Neural crest cell (in vitro differentiated cells): ENCODE measurements at places on chromosomes 5 and 9.
A peak's percentile ranks its signal among the peaks of the same experiment; 100 is the strongest.

- DNase-seq: no peak
These were observed 13.9 kb upstream of the CTNNAL1 start for GRCh38 chr9:109027176-109027575.

GRCh38 chr9:5624655-5625054 lies 4.3 kb upstream of the RIC1 start:
- no peak for DNase-seq

DNA sequence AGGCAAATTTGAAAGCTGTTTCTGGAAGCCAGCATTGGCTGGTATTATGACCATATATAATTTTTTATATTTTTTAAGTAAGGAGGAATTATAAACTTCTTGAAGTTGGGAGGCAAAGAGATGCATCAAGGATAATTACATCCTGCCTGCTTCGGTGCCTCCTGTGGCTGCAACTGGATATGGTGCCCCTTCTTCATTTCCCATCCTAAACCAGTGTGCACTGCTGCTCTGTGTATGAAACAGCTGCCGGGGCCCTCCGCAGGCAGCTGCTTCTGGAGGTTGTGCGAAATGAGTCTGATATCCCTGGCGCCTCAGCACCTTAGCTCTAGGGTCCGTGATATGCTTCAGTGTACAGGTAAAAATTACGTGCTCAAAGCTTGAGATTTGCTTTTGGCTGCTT lies 304.2 kb downstream of the ENC1 start:
- peak; percentile 32 for DNase-seq

- no peak for DNase-seq
These were observed 253.5 kb downstream of the DMRTA1 start for GRCh38 chr9:22700171-22700570.

- DNase-seq: no peak
These were observed 447 bp downstream of the UBLCP1 start for GRCh38 chr5:159263569-159263905.

DNA sequence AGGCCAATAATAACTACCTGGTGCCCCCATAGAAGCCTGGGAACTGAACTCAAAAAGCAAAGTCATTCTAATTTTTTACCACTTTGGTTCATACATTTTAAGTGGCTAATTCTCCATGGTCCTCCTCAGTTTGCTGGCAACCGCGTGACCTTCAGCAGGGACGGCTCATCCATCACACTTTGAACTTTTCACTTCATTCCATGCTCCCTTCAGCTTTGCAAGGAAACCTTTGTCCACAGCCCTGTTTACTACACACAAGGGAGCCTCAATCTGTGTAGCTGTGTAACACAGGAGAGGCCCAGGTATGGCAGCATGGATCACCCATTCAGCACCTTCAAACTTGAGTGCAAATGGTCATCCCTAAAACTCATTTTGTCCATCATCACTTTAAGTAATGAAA lies 552.4 kb downstream of the IRX1 start:
- DNase-seq: no peak

- DNase-seq: no peak
These were observed 60.7 kb upstream of the RPS23 start for GRCh38 chr5:82338771-82339373.

DNA sequence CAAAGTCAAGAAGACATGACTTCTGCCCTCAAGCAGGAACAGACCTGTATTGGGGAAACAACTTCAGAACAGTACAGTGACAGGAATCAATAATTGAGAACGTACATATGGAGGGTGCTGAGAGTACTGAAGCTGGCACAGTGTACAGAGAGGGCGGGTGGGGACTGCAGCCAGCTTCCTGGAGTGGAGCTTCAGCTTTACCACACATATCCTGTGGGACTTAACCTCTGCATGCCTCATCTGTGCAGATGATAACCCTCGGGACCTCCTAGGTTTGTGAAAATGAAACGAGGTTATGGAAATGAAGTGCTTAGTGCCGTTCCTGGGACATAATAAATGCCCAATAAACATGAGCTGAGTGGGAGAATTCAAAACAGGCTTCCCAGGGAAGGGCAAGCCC lies 22.1 kb upstream of the RARS1 start:
- DNase-seq: no peak
